Stimulated activated CD4-positive, alpha-beta T cell treated with anti-CD3 and anti-CD28 coated beads, Interleukin-4, amount 100 ng/mL, for 4 hours (primary cell): ENCODE measurements at places on chromosomes 5 and 9.

GRCh38 chr5:92908952-92909601 lies 671.9 kb downstream of the NR2F1-AS1 start:
- DNase-seq, result no peak

- no peak for DNase-seq
Measured at GRCh38 chr5:153515301-153515700, 24.8 kb downstream of the GRIA1 start.

DNA sequence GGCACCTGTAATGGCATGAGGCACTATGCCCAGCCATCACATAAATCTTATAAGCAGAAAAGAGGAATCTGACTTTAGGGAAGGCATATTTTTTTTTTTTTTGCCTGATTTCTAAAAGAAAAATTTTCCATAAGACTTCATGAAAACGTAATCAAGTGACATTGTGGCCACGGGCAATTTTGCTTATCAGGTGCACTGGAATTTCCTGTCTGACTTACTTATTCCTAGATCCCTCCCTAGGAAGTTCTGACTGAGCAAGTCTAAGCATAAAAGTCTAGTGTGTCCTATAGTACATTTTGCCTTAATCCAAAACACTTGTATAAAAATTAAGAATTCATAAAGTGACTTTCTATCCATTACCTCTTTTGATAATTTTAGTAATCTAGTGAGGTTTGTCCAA lies 12.5 kb downstream of the C5orf46 start:
- DNase-seq, result no peak

GRCh38 chr9:112169368-112169767 lies 5.7 kb downstream of the SUSD1 start:
- DNase-seq, result no peak

DNA sequence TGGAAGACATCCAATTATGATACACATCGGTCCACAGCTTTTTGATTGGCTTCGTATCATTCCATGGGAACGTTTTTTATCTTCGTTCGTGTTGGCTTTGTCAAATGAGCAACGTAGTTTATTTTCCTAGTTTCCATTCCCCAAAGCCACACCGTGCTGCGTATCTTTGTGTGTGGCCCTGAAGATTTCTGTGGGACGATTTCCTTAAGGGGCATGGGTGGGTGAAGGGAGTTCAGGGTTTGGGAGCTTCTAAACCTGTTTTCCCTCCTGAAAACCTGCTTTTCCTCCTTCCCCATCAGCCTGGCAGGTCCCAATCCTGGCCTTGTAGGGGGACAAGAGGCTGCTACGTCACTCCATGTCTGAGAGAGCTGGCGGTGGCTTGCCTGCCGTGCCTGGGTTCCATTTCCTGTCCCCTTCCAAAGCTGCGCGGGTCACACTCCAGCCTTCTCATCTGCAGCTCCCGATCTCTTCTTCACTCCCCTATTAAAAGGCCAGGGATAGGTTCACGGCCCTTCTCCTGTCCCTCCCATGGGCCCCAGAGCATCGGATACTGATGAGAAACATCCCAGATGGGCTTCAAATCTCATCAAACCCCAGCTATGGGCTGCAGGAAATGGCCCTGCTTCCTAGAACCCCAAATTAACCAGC lies 23.5 kb upstream of the ASS1 start:
- no peak for DNase-seq

- no peak for DNase-seq
Measured at GRCh38 chr5:63860379-63860778, 101.9 kb downstream of the HTR1A start.

DNA sequence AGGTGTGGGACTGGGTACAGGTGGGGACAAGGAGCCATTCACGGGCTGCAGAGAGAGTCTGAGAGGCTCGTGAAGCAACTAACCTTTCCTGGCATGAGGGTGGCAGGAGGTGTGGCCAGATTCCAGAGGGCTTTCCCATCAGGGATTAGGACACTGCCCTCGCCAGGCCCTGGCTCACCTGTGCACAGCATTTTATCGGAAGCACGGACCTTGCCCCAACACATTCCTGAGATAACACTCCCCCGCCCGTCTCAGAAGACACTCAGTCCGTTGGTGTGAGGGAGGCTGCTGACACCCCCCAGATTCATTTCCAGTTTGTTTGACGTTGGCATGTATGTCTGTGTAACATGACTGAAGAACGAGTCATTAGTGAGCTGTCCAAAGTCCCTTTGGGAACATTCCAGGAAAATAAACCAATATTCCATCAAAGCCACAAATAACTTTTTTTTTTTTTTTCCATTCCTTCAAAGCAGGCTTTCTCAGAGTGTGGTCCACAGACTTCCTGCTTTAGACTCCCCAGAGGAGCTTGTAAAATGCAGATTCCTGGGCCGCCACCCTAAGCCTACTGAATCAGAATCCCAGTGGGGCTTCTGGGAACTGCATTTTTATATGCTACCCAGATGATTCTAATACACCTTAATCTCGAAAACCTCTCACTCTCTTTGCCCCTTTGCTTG lies 23.4 kb downstream of the WWC1 start:
- no peak for DNase-seq
